Activated CD4-positive, alpha-beta T cell treated with anti-CD3 and anti-CD28 coated beads, Interleukin-10, Interleukin-2, amounts not matched to agents 100 ng/mL and 50 ng/mL, durations not matched to agents 16 hours and 8 hours (primary cell): ENCODE measurements at places on chromosomes 6 and 20.

DNA sequence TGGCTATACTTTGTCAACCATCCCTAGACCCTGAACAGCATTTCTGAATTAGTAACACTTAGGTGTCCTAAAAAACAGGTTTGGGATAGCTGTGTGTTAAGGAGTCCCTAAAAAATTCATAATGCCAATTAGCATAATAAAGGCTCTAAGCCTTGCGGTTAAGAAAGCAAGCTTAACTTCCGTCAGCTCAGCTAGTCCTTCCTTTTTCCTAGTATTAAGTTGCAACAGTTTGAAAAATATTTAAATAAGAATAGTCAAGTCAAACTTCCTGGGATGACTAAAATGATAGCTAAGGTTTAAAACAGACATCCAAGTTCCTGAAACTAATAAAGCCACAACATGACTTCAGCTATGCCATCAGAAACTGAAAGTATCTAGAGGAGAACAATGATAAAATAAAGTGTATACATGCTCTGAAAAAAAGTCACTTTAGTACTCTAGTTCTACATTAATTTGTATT, 3.5 kb downstream of the AKIRIN2 start:
- DNase-seq, result peak; percentile 76

DNA sequence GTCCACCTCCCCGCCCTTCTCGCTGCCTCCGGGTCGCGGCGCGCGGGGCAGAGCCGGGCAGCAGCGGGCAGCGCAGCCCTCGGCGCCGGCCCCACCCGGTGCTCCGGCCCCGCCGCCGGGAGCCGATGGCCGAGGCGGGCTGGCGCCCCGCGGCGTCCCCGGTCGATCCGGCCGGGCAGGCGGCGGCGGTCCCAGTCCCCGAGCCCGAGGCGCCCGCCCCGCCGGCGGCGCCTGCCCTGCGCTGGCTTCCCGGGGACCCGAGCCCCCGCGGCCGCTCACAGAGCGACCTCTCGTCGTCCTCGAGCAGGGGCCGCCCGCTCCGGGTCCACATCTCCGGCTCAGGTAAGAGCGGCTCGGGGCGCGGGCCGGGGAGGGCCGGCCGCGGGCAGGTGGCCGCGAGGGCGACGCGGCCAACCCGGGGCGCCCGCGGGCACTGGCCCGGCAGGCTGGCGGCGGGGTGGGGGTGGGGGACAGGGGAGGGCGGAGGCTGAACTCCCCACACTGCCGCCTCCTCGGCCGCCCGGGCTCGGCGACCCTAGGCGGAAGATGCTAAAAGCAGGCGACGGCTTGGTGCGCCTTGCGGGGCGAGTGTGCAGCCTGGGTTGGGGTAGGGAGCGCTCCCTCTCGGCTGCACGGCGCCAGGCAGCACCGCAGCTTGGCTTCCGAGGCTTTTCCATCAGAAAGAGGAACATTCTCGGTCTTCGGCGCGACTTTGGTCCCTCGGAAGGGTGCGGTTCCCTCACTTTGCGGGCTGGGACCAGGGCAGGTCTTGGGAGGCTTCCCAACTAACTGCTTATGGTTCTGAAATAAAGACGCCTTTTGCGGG, 25.6 kb upstream of the FUCA2 start:
- peak; percentile 80 for DNase-seq

DNA sequence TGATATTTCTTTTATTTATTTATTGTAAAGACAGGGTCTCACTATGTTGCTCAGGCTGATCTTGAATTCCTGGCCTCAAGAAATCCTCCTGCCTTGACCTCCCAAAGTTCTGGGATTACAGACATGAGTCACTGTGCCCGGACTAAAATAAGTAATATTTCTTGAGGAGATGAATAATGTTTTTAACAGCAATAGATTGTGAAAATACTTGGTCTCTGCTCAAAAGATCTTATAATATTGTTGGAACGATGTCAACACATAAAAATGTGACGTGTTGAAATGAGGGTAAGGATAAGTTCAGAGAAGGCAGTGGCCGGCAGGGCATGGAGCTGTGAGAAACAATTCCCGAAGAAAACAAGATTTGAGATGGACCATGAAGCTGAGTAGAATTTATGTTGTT, 178.7 kb downstream of the GJA1 start:
- no peak for DNase-seq

DNA sequence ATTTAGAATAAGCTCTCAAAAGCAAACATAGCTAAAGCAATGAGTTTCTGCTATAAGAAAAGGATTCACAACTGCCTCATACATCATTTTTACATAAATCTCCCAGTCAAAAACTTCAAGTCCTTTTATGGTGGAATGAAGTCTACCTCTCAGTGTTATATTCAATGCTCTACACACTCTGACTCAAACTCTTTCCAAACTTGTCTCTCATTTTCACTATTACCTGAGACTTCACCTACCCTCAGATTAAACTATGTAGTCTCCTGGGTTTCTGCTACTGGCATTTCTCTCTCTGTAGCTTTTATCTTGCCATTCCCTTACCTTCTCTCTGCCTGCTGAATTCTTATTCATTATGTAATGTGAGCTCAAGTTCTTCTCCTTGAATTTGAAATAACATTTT, 11.4 kb downstream of the KIAA0408 start:
- DNase-seq, result no peak

GRCh38 chr6:160039441-160039840, 70.6 kb downstream of the IGF2R start:
- no peak for DNase-seq

- DNase-seq, result no peak
Measured at GRCh38 chr6:88825856-88826255, 137.6 kb downstream of the RNGTT start.

GRCh38 chr20:23879328-23879798, at the start of gene CST5:
TSS of gene CST5 (minus strand) at chr20:23879748. CDS start at chr20:23879676, 72 bp downstream.
- DNase-seq, result no peak

- no peak for DNase-seq
Measured at GRCh38 chr6:106591111-106591825, 38.0 kb downstream of the RTN4IP1 start.

DNA sequence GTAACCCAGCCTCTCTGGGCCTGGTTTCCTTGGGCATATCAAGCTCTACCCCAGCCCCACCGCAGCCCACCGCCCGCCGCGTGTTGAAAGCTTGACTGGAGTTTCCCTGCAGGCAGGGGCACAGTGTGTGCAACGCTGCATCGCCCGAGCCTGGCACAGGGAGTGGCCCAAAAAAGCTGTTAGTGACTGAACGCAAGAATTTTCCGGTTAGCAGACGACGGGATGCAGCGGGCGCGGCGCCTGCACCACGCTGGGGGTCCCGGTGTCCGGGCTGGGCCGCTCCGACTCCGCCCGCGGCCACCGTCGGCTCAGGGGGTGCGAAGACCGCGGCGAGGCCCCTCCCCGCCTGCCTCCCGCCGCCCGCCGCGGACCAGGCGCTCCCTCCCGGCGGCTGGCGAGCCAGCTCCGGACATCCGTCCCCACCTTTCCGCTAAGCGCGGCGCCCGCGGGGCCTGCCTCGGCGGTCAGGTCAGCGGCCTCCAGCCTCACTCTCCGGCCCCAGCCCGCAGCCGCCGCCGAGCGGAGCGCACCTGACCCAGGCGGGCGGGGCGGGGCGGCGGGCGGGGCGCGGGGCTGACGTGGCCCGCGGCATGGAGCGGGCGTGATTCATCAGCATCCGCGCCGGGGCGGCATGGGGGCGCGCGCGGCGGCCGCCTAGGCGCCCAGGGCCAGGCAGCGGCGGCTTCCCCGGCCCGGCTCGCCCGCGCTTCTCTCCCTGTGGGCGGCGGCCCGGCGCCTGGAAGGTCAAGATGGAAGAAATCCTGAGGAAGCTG, at the start of gene ARFGEF3:
Gene ARFGEF3 (plus strand): TSS at position 602 of the 773 bp plus-strand sequence. CDS start 148 bp downstream, at position 750.
- DNase-seq, result peak; percentile 62

- DNase-seq, result no peak
Measured at GRCh38 chr20:2042400-2042799, 48.5 kb upstream of the PDYN start.

GRCh38 chr6:53628354-53629119, 37.0 kb downstream of the KLHL31 start:
- no peak for DNase-seq

DNA sequence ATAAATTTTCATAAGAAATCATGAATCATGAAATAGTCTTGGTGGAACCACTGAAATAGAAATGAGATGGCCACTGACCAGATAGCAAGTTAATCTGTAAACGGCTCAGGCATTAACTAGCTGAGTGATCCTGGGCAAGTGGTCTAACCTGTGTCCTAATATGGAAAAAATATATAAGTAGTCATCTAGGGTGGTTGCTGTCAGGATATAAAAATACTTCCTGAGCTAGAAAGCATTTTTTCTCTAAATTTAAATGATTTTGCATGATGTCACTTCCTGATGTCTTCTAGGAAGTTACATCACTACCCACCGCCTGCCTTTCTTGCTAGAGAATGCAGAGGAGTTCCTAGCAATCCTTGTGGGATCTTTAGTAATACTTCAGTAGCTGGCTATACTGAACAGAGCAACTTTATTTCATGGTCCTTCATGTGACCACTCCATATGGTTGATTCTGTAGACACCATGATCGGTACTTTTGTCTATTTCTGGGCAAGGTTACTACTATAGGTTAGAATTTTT, 228.1 kb upstream of the CEP162 start:
- no peak for DNase-seq

DNA sequence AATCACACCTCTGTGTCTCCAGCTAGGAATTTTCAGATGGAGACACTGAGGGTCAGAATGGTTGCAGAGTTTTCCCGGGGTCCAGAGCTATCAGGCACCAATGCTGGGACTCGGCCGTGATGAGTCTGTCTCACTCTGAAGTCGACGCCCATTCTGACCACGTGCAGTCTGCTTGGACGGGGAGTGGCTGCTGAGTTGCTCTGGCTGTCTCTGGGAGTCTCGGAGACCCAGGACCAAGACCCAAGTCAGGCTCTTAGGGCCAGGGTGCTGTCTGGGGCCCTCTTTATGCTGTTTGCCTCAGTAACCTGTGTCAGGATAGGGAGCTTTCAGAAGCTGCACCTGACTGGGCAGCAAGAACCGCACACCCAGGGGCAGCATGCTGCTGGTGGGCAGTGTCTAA, 4.6 kb downstream of the IP6K3 start:
- DNase-seq, result no peak

GRCh38 chr20:25090492-25091429, 8.8 kb upstream of the VSX1 start:
- DNase-seq, result peak; percentile 85

- peak; percentile 64 for DNase-seq
Measured at GRCh38 chr6:131789219-131789618, 18.6 kb upstream of the ENPP1 start.

DNA sequence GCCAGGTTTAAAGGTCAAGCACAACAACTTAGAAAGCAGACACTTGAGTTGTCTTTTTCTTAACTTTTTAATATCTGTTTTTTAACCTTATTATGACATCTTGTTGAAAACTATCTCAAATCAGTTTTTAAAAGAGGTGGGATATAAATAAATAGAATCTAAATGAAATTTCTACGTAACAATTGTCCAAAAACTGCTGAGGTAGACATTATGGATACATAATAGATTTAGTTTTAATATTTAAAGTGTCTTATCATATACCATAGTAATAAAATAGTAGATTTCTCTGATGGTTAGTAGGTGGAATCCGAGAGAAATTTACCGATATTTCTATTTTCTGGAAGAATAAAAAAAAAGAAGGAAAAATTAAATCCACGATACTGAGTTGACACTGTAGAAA, 113.9 kb upstream of the MMS22L start:
- no peak for DNase-seq

DNA sequence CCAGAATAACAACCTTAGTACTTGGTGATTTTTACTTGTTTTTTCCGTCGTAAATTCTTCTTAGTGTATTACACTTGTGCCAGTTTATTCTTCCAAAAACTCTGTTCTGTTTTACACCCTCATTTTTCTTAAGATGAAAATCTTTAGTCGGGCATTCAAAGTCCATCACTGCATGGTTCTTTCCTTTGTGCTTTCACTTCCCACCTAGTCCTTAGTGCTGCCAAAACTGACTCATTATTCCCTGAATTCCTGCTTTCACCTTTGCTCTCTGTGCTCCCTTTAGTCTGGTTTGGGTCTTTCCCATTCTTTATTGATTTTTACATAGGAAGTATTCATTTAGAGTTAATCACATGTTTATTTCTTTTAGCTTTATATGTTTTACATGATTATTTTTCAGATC, 3.3 kb downstream of the TRMT11 start:
- no peak for DNase-seq

DNA sequence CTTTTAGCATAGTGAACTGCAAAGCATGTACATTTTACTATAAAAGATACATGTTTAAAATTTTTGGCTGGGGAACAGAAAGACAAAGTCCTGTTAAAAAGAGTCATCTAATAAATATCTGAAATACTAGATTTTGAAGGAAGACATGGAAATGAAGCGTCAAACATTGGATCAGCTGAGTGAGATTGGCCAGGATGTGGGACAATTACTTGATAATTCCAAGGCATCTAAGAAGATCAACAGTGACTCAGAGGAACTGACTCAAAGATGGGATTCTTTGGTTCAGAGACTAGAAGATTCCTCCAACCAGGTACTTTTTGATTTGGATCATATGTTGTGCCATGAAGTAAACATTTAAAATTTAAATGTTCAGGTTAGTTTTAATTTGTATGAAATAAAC, 162.3 kb downstream of the UTRN start:
- DNase-seq, result no peak

DNA sequence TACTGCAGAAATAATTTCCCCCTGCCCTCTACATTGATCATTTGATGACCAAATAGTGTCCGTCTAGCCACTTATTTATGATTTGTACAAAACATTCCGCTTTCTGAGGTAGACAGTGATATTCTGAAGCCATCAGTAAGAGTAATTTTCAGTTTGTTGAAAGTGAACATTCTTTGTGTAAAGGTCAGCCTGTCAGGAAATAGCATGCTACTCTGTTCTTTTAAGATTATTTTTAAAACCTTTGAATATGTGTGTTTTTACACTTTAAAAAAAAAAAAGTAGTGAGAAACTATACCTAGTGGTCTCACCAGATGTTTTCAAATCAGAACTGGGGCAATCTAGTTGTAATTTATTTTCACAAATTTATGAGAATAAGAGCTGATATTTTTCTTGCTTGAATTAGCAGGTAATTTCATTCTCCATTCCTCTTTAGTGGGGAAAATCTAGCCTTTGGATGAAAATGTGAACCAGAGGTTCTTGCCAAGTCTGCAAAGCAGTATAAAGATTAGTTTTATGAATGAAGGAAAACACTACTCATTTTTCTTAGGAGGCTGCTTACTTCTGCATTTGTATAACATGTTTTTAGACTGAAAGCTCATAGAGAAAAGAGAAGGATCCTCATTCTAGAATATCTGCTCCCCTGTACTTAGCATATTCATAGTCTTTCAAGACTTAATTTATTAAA, 12.1 kb upstream of the REV3L start:
- DNase-seq, result no peak

GRCh38 chr20:61118429-61119224, 133.4 kb upstream of the CDH4 start:
- no peak for DNase-seq

DNA sequence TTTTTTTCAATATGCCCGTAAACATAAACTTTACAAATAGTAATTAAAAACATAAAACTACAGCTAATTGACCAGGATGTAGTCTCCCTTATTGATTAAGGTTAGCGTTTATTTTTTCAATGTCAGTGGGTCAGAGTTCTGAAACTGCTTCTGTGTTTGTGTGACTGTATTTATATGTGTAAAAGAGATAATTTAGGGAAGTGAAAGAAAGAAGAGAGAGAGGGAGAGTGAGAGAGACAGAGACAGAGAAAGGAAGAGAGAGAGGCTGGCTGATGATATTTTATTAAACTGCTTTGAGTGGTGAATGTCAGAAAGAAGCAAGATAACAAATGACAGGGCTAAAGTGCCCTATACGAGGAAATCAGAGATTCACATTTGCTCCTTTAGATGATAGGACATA, 266.1 kb upstream of the PTCHD4 start:
- no peak for DNase-seq

- no peak for DNase-seq
Measured at GRCh38 chr6:35544769-35545361, 32.2 kb upstream of the TULP1 start.

GRCh38 chr20:57397693-57398108, 6.5 kb downstream of the RBM38 start:
- DNase-seq, result peak; percentile 31
